ENCODE measurements at places on chromosomes 6 and 20. TPM values are rescaled to one million over a fixed set of nuclear protein-coding genes. Genes with fewer than 3 reads are reported as not detected.

Gene NHSL1
- 0.99 TPM for polyA plus RNA-seq

Gene KCNB1
- polyA plus RNA-seq = 0.06 TPM

Gene SLC26A8
- polyA plus RNA-seq = 0.13 TPM

Gene ADGRG6
- polyA plus RNA-seq = 0.24 TPM

Gene ZNF391
- 2.1 TPM for polyA plus RNA-seq

Gene C20orf144
- polyA plus RNA-seq = not detected

Gene EYS
- polyA plus RNA-seq = not detected

Gene SLC17A3
- polyA plus RNA-seq = not detected

Gene SAMD5
- polyA plus RNA-seq = 0.54 TPM

All from spleen (tissue), 13 donors.